ENCODE measurements at places on chromosomes 4 and X. TPM values are rescaled to one million over a fixed set of nuclear protein-coding genes. Genes with fewer than 3 reads are reported as not detected.

The XAGE1B gene
- 105 TPM for total RNA-seq

DNA sequence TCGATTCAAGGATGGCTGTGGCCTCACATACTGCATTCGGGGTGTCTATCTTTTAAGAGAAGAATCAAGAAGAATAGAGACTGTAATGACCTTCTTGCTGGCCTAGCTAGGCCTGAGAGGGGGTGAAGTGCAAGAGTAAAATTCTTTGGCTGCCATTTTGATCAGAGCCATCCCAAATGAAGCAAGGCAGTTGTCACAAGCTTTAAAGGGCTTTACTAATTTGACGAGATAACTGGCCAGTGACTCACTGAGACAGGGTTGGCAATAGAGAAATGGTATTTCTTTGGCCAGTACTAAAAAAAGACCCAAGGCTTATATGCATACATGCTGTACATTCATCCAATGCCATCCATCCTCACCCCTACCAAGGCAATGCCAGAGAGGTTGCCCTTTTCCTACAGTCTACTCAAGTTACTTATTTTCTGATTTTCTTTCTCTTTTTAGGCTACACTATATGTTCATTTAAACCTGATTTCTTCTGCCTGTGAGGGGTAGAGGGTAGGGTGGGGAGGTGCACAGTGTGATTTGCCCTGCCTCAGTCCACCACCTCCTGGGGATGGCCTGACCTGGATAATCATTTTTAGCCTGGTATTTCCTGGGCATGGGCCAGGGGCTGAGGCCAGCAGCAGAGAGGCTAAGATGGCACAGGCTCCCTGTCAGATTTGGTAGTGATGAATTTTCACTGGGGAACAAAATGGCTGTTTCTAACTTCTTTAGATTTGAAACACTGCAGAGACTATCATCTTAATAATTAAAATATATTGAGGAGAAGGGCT, 32.2 kb downstream of the ATG4A start:
- no peak for DNase-seq

DNA sequence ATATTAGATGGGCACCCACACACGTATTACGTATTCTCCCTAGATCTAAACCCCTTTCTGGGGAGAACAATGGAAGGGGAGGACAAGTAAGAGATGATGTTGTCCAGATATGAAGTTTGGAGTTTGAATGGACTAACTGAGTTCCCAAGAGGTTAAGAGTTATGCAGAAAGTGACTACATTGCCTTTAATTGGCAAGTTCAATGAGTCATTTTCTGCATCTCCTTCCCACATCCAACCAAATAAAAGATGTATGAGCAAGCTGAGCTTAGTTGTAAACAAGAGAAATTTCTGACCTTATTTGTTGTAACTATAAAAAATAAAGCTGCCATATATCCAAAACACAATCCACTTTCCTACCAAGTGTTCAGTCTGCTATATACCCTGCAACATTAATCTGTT, 50.5 kb downstream of the TIGD2 start:
- DNase-seq: no peak

- DNase-seq: no peak
These were observed 93.5 kb upstream of the GALNTL6 start for GRCh38 chr4:171719691-171720090.

GRCh38 chr4:87529187-87529586, at the start of gene SPARCL1:
TSS of gene SPARCL1 (minus strand) at chr4:87529376. CDS start at chr4:87499574, 29,802 bp downstream.
- DNase-seq: no peak

- no peak for DNase-seq
These were observed 54.0 kb downstream of the KLHL8 start for GRCh38 chr4:87166296-87166854.

DNA sequence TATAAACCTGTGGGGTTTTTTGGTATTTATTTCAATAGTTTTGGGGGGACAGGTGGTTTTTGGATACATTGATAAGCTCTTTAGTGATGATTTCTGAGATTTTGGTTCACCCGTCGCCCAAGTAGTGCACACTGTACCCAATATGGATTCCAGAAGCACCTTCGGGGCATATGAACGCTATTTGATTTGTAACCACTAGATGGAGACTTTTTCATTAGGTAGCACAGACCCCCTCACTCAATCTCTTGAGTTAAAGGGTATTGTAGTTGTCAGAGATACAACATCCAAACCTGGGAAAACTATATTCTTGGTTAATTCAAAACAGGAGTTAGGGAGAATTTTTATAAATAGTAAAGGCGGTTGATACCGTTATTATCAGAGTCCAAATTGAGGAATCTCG, 79.8 kb downstream of the SPANXN3 start:
- DNase-seq: no peak

DNA sequence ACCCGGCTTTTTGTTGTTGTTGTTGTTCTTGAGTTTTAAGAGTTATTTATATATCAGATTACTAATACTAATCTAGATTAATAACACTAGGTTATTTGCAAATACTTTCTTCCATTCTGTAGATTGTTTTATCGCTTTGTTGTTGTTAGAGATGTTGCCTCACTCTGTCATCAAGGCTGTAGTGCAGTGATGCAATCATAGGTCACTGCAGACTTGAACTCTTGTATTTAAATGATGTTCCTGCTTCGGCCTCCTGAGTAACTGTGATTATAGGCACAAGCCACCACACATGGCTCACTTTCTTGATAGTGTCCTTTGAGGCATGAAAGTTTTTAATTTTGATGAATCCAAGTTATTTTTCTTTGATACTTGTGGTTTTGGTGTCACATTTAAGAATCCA, 129.0 kb downstream of the VSIG4 start:
- DNase-seq: no peak

The CFAP299 gene
- total RNA-seq: 0.09 TPM

- no peak for DNase-seq
These were observed 56.2 kb downstream of the TRIML1 start for GRCh38 chr4:188195389-188195985.

- DNase-seq: no peak
These were observed 65.3 kb downstream of the TENT5D start for GRCh38 chrX:80485543-80485942.

- DNase-seq: no peak
These were observed 2349.0 kb upstream of the TENM3 start for GRCh38 chr4:179894066-179894778.

DNA sequence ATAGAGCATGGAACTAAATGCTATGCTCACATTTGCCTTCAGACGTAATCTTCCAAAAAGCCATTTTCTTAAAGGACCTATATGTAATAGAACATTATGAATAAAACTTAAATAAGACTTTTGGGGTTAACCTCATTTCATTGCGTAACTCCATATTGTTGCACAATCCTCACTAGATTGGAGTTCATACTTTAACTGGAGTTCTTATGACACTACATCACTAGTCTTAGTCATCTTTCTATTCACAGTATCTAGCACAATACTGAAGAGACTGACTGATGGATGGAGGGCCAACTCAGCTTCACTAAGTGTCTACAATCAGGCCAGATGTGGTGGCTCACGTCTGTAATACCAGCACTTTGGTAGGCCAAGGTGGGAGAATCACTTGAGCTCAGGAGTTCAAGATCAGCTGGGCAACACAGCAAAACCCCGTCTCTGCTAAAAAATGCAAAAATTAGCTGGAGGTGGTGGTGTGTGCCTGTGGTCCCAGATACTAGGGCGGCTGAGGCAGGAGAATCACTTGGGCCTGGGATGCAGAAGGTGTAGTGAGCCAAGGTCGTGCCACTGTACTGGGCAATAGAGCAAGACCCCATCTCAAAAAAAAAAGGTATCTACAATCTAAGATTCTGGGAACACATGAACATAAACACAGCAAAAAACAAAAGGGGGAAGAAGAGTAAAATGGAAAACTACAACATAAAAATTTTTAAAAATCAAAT, 80.8 kb upstream of the MAB21L2 start:
- no peak for DNase-seq

Measured in K562 (cell line).